T-helper 17 cell (primary cell): ENCODE measurements at places on chromosomes 2 and 18.

GRCh38 chr2:98160554-98160953 is 73.6 kb downstream of the VWA3B start:
- H3K27ac ChIP-seq: no peak overlapping the region
- no peaks in the 10 kb centered on the region for H3K36me3 ChIP-seq
- peaks cover 68% of the 10 kb centered on the region for H3K27me3 ChIP-seq
- no peaks in the 10 kb centered on the region for H3K4me1 ChIP-seq
- no peak for DNase-seq
- H3K4me3 ChIP-seq: no peak overlapping the region

DNA sequence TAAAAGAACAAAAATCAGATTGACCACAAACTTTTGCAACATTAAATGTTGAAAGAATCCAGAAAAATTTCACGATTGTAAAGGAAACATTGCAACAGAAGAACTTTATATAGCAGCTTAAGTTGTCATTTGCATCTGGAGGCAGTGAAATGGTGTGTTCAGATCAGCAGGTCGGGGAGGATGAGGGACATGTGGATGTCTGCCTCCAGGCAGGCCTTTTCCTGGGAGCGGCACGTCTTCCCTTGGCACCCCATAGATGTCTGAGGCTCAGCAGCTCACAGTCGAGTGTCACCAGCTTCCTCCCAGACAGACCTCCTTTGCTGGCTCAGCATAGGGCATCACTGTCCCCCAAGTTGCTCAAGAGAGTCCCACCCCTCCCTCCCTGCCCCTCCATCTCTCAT is 44.3 kb upstream of the ASB1 start:
- H3K4me1 ChIP-seq: peaks cover 14% of the 10 kb centered on the region
- no peaks in the 10 kb centered on the region for H3K27me3 ChIP-seq
- no peak for DNase-seq

GRCh38 chr18:34576622-34577021 is 133.5 kb upstream of the DTNA start:
- H3K36me3 ChIP-seq: no peaks in the 10 kb centered on the region
- H3K4me3 ChIP-seq: no peak overlapping the region
- H3K27me3 ChIP-seq: no peaks in the 10 kb centered on the region
- no peak for DNase-seq

DNA sequence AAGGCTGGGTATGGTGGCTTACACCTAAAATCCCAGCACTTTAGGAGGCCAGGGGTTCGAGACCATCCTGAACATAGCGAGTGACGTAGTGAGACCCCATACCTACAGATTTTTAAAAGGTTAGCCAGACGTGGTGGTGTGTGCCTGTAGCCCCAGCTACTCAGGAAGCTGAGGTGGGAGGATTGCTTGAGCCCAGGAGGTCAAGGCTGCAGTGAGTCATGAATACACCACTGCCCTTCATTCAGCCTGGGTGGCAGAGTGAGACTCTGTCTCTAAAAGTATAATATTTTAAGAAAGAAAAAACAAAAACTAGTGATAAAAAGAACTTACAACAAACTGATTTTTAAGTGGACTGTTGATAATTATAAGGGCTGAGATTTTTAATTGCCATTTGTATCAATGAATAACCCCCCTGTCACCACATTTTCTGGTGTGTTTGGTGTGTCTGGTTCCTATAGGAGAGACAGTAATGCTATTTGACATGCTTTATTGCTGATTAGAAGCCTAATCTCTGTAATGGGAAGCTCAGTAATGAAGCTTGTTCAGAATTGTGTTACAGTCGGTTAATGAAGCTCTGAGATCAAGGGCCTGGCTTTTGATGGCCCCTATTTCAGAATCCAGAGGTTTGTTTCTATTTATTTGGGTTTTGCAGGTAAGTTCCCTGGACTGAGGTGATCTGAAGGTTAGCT is 147.0 kb downstream of the NEDD4L start:
- peaks cover 54% of the 10 kb centered on the region for H3K27me3 ChIP-seq
- H3K4me3 ChIP-seq: no peak overlapping the region
- H3K36me3 ChIP-seq: peaks cover 2% of the 10 kb centered on the region
- no peak overlapping the region for H3K27ac ChIP-seq
- peaks cover 12% of the 10 kb centered on the region for H3K4me1 ChIP-seq
- no peak for DNase-seq

GRCh38 chr18:56034949-56035348 is 447.0 kb upstream of the TCF4 start:
- DNase-seq: no peak
- no peaks in the 10 kb centered on the region for H3K27me3 ChIP-seq
- no peaks in the 10 kb centered on the region for H3K4me1 ChIP-seq
- no peak overlapping the region for H3K4me3 ChIP-seq

- H3K4me3 ChIP-seq: no peak overlapping the region
- H3K27me3 ChIP-seq: peaks cover 29% of the 10 kb centered on the region
- no peak for DNase-seq
- H3K36me3 ChIP-seq: no peaks in the 10 kb centered on the region
Observed at GRCh38 chr2:106701203-106702022, 184.6 kb downstream of the ST6GAL2 start.

- no peaks in the 10 kb centered on the region for H3K36me3 ChIP-seq
- H3K4me1 ChIP-seq: peaks cover 2% of the 10 kb centered on the region
- H3K27me3 ChIP-seq: no peaks in the 10 kb centered on the region
- no peak for DNase-seq
Observed at GRCh38 chr2:195620501-195620900, 36.5 kb upstream of the SLC39A10 start.

- H3K4me1 ChIP-seq: no peaks in the 10 kb centered on the region
- no peak overlapping the region for H3K27ac ChIP-seq
- H3K27me3 ChIP-seq: peaks cover 75% of the 10 kb centered on the region
- no peak for DNase-seq
Observed at GRCh38 chr2:219490186-219490585, 8.5 kb upstream of the GMPPA start.

DNA sequence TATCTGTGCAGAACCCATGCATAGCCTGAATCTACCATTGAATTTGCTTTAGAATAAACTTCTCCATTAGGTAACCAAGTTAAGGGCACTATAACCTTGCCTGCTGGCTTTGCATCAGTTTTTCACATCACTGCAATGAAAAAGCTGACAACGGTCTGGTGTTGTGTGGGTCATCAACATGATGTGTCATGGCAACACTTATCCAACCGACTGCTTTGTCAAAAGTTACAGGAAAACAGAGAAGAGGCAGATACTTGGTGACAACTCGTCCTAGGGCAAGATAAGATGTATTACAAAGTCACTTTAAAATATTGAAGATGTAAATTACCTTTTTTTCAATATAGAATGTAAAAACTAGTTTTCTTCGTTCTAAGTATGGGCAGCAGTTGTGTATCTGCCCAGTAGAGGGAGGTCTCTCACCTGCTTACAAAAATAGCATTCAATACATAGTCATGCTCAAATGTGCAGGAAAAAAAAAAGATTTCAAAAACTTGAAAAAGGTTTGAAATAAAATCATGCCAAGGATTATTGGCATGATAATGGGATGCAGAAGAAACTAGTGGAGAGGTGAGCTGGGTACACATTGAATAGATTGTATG is 96.3 kb downstream of the EVA1A start:
- no peak overlapping the region for H3K4me3 ChIP-seq
- no peak for DNase-seq
- H3K4me1 ChIP-seq: no peaks in the 10 kb centered on the region
- peak overlapping the region; percentile 8 for H3K27ac ChIP-seq

- DNase-seq: no peak
- H3K4me3 ChIP-seq: no peak overlapping the region
- H3K4me1 ChIP-seq: peaks cover 6% of the 10 kb centered on the region
- H3K27me3 ChIP-seq: peaks cover 4% of the 10 kb centered on the region
Observed at GRCh38 chr2:73007991-73008765, 63.3 kb downstream of the SFXN5 start.

DNA sequence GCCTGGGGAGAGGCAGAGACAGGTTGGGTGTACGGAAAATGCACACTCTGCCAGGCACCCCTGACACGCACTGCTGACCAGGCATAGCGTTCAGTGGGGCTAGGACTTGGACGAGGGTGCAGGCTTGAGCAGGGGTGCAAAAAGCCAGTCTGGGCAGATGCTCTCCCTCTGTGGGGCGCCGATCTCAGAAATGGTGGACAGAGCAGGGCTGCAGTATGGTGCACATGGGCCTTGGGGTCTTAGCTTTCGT is 1.0 kb upstream of the ARHGEF4 start:
- DNase-seq: no peak
- no peaks in the 10 kb centered on the region for H3K36me3 ChIP-seq
- no peaks in the 10 kb centered on the region for H3K4me1 ChIP-seq

GRCh38 chr2:19140463-19141208 is 217.8 kb downstream of the OSR1 start:
- H3K4me3 ChIP-seq: no peak overlapping the region
- peaks cover 5% of the 10 kb centered on the region for H3K27me3 ChIP-seq
- H3K36me3 ChIP-seq: no peaks in the 10 kb centered on the region
- no peak overlapping the region for H3K27ac ChIP-seq
- DNase-seq: no peak

GRCh38 chr2:96962567-96963203 is 23.7 kb downstream of the FAM178B start:
- H3K4me1 ChIP-seq: peaks cover 68% of the 10 kb centered on the region
- no peaks in the 10 kb centered on the region for H3K36me3 ChIP-seq
- peak; percentile 72 for DNase-seq
- peak overlapping the region; percentile 98 for H3K27ac ChIP-seq

DNA sequence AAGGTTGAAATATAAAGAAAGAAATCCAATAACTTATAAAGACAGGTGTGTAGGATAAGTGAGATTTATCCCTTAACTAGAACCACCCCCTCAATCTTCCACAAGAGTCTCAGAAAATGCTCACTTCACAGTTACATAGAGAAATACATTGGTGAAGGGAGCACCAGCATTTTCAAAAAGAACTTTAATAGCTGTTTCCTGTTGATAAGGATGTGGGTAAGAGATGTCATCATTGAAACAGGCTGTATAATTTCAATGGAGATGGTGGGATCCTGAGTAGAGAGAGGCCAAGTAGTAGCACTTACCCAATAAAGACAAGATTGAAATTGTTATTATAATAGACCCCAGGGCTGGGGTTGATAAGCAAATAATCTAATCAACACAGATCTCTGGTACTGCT is 162.2 kb upstream of the TACR1 start:
- no peaks in the 10 kb centered on the region for H3K36me3 ChIP-seq
- DNase-seq: no peak
- H3K4me1 ChIP-seq: no peaks in the 10 kb centered on the region

DNA sequence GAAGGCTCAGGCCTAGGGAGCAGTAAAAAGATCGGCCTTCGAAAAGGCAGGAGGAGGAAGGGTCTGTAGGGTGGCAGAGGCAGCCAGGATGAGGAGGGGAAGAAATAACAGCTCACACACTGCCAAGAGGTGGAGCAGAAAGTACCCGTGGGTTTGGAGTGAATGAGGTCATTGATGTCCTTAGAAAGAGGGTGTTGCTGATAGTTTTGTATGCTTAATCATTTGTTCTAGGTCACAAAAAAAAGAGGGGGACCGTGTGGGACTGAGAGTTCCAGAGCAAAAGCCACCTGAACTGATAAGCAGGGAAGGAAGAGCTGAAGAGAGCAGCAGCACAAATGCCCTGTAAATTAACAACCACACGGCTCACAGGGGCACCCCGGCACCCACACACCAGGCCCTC is 140.4 kb downstream of the FAM161A start:
- peaks cover 7% of the 10 kb centered on the region for H3K27me3 ChIP-seq
- no peak overlapping the region for H3K27ac ChIP-seq
- no peaks in the 10 kb centered on the region for H3K4me1 ChIP-seq
- no peaks in the 10 kb centered on the region for H3K36me3 ChIP-seq

DNA sequence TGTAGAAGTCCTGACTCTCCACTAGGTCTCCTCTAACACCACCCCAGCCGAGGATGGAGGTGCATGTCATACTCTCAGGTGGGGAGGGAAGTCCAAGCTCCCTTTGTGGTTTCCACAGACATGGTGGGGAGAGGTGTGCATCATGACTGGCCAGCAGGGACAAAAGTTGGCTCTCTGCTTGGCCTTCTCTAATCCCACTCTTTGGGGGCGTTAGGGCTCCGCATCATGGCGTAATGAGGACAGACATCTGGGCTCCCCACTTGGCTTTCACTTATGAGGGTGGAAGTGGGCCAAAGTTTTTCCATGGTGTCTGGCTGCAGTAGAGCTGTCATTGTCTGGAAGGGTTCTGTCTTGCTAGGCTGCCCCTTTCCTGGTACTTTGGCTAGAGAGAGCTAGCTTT is 80.7 kb upstream of the DAPL1 start:
- no peak overlapping the region for H3K4me3 ChIP-seq
- H3K27ac ChIP-seq: no peak overlapping the region
- no peaks in the 10 kb centered on the region for H3K36me3 ChIP-seq

DNA sequence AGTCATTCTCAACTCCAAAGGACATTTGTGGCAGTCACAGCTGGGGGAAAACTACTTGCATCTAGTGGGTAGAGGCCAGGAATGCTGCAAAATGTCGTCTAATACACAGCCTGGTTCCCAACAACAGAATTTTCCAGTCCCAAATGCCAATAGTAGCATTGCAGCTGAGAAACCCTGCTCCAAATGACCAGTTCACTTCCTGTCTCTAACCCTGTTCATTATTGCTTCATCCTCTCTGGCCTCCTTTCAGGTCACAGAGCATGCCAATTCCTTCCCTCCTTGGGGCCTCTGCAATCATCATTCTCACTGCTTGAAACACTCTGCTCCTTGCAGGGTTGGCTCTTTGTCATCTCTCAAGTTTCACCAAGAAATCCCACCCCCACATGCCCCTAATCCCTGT is 139.1 kb downstream of the IRS1 start:
- H3K27ac ChIP-seq: no peak overlapping the region
- peaks cover 2% of the 10 kb centered on the region for H3K4me1 ChIP-seq
- peaks cover 11% of the 10 kb centered on the region for H3K27me3 ChIP-seq
- DNase-seq: no peak
- H3K36me3 ChIP-seq: peaks cover 6% of the 10 kb centered on the region
- no peak overlapping the region for H3K4me3 ChIP-seq

DNA sequence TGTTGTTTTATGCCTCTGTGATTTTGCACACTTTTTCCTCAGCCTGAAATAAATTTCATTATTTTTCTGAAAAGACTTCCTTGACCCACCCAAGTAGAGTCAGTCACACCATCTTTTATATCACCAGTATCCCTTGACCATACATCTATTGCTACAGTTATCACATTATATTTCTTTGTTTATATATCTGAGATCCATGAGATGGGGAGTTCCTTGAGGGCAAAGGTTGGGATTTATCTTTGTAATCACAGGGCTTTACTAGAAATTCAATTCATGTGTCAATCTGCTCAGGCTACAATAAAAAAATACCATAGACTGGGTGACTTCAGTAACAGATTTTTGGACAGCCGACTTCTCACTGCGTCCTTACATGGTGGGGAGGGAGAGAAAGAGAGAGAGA is 12.8 kb upstream of the RNF138 start:
- H3K4me1 ChIP-seq: peaks cover 19% of the 10 kb centered on the region
- no peak overlapping the region for H3K27ac ChIP-seq
- DNase-seq: no peak
- no peaks in the 10 kb centered on the region for H3K27me3 ChIP-seq

- peaks cover 4% of the 10 kb centered on the region for H3K36me3 ChIP-seq
- DNase-seq: no peak
- peaks cover 12% of the 10 kb centered on the region for H3K27me3 ChIP-seq
- no peaks in the 10 kb centered on the region for H3K4me1 ChIP-seq
- no peak overlapping the region for H3K4me3 ChIP-seq
Observed at GRCh38 chr18:21387886-21388285, 145.9 kb downstream of the GREB1L start.
